PC-3 (cell line): ENCODE measurements at places on chromosomes 4 and X.

DNA sequence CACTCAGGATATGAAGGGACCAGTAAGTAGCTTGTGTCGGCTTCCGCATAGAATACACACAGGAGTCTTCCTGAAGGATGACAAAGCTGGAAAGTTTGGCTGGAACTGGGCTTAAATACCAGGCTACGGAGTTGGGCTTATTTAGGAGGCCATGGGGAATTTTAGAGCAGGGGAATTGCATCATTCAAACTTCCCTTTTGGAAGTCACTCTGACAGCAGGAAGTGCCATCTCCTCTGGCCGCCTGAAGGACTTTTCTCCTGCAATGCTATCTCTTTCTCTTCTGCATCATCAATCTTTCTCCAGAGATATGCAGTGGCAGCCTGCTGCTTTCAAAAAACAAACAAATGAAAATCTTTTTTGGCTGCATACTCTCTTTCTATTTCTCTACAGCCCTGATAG lies 48.4 kb upstream of the PAK3 start:
- DNase-seq, result no peak

- peak; percentile 45 for DNase-seq
Observed at GRCh38 chrX:154378059-154378798, 866 bp upstream of the EMD start.

DNA sequence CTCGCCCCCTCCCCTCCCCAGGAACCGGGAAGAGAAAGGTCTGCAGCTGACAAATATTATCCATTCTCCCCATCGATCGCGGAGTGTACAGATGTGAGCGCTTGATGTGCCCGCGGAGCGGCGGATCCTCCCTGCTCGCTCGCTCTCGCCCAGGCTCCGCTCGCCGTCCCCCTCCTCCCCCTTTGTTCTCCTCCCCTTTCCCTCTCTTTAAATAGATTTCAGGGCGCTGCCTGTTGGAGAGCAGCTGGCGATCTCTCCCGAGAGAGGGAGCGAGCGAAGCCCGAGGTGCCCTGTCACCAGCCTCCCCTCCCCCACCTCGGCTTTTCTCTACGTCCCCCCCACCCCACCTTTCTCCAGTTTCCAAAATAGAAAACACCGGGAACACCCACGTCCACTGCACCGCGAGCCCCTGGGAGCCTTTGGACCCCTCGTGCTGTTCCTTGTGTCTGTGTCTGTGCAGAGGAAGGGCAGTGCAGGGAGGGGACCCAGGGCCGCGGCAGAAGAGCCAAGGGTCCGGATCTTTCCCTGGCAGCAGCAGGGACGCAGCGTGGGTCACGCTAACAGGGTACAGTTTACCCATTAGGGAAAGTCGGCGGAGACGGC lies 56.6 kb upstream of the BCOR start:
- DNase-seq, result peak; percentile 40

- DNase-seq, result no peak
Observed at GRCh38 chr4:2689114-2689513, 67.0 kb downstream of the TNIP2 start.

GRCh38 chr4:158934996-158935669 lies 166.3 kb downstream of the FNIP2 start:
- no peak for DNase-seq

- no peak for DNase-seq
Observed at GRCh38 chrX:114050075-114050796, 533.6 kb upstream of the HTR2C start.

DNA sequence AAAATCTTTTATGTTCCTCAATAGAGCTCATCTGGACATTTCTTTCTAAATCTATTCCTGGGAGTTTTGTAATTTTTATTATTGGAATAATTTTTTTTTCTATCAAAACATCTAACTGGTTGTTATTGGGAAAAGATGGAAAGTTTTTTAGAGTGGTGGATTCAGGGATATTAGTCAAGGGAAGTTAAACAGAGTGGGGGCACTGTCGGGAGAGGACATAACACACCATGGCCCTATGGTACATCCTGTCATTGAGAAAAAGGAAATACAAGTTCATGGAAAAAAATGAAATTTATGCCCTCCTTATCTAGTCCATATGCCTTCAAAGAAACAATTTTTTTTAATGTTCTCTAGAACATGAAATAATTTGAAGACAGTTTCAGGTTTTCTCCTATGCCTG lies 96.3 kb upstream of the TSPAN5 start:
- no peak for DNase-seq

GRCh38 chr4:1170976-1171310 lies 1.4 kb downstream of the SPON2 start:
- no peak for DNase-seq

DNA sequence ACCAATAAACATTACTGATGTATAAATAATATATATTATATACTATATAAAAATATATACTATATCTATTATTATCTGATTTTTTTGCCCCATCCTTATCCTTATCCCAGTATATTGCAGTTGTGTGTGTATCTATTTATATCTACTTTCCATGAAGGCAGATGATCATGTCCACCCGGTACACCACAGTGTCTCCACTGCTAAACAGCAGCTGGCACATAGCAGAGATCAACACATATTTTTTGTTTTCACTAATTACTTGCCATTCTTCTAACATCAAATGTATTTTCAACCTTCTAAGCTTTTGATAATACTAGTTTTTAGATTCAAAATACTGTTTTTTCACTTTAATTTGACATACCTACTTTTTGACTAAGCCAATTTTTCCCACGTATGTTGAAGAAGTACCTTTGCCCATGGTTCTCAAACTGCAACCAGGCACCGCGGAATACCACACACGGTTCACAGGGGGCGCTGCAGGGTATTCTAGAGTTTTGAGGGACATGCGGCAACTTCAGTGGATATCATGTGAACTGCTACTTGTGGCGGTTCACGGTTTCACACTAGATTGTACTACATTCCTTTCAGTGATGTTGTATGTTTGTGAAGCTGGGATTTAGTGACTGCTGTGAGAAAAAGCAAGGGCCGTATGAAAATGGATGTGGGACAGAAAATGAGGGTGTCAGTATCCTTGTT lies 182.5 kb upstream of the NPY2R start:
- peak; percentile 79 for DNase-seq

DNA sequence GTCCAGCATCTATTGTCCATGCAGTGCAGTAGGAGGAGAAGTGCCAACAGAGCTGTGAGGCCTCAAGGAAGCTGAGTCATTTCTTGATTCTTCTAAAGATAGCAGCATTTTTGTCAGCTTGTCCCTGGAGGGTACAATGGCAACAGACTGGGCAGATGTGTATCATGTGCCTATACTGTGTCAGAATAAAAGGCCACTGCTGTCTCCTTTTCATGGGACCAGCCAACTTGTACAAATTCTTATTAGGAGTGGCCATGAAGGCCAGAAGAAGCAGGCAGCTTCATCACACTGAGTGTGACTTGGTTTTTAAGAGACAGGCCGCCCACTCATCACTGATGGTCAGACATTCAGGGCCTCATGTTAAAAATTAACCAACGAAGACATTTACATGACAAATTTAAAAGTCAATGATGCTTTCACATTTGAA lies 185.0 kb upstream of the FAM241A start:
- peak; percentile 44 for DNase-seq

- no peak for DNase-seq
Observed at GRCh38 chrX:124269881-124270280, 62.6 kb upstream of the TEX13D start.

- no peak for DNase-seq
Observed at GRCh38 chr4:98204236-98204553, 57.0 kb upstream of the RAP1GDS1 start.

DNA sequence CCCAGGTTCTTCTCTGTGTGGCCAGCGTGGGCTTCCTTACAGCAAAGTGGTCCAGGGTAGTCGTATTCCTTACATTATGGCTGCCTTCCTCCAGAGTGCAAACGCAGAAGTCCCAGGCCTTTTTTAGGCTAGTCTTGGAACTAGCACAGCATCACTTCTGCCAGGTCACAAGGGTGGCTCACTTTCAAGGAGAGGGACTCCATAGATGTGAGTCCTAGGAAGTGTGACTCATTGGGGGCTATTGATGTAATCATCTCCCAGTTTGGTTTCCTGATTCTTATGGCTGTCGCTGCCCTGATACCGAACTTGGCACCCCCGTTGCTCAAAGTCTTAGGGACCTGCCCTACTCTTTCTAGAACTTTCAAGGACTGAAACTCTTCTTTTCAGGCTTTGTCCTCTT lies 140.0 kb downstream of the DCK start:
- DNase-seq, result peak; percentile 35

DNA sequence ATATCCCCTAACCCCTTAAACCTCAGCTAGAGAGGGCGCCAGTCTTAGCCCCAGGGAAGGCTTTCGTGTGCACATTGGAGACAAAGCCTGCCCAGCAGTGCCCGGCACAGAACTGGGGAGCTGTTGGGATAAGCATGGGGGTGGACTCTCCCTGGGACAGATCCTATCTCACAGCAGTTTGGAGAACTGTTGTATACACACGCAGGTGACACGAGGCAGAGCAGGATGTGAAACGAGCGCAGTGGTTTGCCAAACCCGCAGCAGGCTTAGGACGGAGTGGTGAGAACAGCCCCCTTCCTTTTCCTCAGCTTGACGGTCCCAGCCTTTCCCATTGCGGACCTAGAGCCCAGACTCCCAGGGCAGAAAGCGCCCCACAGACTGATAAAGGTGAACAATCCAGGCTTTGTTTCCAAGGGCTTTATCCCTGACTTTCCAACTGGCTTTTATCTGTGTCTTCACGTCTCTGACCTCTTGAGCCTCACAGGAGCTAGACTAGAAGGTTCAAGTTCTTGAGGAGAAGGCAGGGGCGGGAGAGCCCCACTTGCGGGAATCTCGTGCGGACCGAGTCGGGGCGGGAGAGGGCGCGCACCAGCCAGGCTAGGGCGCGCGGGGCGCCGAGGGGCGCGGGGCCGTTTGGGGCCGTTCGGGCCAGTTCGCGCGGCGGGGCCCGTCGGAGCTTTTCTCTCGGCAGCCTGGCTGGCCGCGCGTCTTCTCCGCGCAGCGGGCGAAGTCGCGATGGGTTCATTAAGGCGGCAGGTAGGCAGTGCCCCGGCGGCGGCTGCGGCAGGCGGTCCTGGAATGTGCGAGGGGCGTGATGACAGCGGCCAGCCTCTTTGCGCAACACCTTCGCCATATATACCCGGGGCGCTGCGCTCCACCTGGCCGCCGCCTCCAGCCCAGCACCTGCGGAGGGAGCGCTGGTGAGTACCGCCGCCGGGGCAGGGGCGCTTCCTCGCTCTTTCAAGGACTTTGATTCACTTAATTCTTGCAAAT lies at the start of gene SLC34A2:
SLC34A2 (plus strand) TSS at position 881 of the 993 bp plus-strand sequence. CDS start 6,650 bp downstream, outside the sequence.
- no peak for DNase-seq

DNA sequence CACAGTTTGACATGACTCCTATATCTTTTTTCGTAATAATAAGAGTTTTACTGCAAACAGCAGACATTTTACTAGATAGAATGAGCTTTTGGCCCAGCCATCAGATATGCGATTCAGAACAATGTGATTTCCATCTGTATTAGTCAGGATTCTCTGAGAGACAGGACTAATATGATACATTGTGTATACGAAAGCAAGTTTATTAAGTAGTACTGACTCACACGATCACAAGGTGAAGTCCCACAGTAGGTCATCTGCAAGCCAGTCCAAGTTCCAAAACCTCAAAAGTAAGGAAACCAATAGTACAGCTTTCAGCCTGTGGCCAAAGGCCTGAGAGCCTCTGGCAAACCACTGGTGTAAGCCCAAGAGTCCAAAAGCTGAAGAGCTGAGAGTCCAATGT lies 24.1 kb downstream of the CXCL8 start:
- DNase-seq, result peak; percentile 72

DNA sequence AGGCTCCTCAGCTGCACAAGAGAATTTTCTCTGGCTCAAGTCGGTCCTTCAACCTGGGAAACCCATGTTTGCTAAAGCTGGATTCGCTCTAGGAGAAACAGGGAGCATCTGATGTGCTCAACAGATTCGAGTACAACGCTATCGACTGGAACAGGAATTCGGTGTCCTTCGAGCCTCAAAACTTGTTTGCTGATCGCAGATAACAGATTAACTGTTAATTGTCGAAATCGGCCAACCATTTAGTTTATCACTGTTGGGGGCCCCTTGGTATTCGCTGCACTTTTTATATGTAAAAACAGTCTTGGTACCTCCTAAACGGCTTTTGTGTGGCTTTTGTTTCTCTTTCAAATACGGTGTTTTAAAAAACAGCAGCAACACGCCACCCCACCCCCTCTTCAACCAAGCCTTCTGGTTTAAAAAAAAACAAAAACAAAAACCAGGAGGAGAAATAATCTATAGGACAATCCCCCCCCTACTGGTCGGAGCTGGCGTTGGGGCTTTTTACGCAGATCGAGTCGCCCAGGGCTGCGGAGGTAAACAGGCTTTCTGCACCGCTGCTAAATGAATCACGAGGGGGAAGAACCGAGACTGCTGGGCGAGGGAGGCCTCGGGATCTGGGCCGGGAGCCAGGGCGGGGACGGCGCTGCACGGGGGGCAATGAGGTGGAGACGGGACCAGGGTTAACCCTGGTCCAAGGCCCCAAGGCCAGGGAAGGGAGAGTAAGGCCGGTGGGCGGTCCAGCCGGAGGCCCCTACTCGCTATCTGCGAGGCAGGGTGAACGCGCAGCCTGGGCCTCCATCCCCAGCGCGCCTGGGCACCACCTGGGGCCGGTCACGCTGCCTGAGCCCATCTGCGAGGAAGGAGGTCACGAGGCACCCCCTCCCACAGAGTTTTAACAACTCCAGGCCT lies 71.7 kb upstream of the BCOR start:
- DNase-seq, result peak; percentile 85

DNA sequence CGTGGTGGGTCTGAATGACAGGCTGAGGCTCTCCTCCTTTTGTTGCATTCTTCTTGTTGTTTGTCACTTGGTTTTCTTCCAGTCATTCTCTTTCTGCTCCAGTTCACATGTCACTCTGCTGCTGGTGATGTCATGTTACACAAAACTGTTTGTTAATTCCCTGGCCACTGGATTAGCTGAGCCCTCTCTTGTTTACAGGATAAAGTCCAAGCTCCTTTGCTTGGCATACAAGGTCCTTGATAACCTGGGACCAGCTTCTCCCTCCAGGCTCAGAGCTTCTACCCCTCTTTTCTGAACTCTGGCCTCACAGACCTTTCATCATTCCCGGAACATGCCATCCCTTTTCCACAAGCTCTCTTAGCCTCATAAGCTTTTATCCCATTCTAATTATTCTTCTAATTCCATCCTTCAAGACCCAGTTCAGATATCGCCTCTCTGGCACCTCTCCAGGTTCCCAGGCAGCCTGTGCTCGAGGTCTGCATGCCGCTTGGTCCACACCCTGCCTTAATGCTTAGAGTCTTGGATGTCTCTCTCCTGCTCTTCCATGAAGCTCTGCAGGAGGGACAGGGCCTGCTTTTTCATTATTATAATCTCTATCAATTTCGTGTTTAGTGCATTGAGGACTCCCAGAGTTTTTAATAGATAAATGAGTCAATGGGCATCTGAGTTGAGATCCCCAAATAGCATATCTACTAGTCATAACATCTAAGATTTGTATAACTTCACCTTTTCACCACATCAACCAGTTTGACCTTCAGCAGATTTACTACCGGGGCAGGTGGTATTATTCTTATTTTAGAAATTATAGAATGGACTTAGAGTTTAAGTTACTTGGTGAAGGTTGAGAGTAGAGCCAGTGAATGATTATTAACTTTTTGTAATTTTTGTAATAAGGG lies 98.7 kb downstream of the TMEM131L start:
- peak; percentile 48 for DNase-seq

DNA sequence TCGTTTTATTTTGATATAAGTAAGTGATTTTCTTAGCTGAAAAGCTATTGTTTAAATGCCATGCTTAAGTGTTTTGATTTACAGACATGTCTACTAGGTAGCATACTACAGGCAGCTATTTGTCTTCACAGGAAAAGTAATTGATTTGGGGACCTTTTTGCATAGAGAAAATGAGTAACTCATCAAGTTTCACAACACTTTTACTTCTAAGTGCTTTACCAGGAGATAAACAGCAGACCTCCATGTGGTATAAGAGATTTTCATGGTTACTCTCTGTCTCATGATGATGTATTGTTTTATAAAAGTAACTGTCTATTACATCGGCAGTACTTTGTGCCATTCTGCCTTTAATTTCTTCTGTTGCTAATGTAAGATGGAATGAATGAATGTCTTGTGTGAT lies 28.7 kb downstream of the RBPJ start:
- no peak for DNase-seq
